ENCODE measurements at places on chromosomes 2 and 18.
A peak's percentile ranks its signal among the peaks of the same experiment; 100 is the strongest.

DNA sequence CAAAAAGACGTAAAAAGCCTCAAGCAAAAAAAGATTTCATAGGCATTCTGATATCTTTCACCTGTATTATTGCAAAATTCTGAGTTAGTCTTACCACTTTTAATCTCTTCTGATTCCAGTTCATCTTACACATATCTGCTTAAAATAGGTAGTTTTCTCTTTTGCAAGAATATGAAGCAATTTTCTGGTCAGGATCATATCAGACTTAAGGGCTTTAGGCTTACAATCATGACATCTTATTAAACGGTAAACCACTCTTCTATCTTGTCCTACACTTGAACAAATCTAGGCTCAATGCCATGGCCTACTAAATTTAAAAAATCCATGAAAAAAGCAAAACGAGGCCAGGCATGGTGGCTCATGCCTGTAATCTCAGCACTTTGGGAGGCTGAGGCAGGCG is 50.1 kb upstream of the GAREM1 start:
- DNase-seq: no peak

- DNase-seq: no peak
Observed at GRCh38 chr2:46135958-46136357, 161.2 kb upstream of the EPAS1 start.

- DNase-seq: no peak
Observed at GRCh38 chr2:207091176-207091575, 74.6 kb downstream of the KLF7 start.

- DNase-seq: no peak
Observed at GRCh38 chr2:186664385-186665043, 29.3 kb upstream of the FAM171B start.

DNA sequence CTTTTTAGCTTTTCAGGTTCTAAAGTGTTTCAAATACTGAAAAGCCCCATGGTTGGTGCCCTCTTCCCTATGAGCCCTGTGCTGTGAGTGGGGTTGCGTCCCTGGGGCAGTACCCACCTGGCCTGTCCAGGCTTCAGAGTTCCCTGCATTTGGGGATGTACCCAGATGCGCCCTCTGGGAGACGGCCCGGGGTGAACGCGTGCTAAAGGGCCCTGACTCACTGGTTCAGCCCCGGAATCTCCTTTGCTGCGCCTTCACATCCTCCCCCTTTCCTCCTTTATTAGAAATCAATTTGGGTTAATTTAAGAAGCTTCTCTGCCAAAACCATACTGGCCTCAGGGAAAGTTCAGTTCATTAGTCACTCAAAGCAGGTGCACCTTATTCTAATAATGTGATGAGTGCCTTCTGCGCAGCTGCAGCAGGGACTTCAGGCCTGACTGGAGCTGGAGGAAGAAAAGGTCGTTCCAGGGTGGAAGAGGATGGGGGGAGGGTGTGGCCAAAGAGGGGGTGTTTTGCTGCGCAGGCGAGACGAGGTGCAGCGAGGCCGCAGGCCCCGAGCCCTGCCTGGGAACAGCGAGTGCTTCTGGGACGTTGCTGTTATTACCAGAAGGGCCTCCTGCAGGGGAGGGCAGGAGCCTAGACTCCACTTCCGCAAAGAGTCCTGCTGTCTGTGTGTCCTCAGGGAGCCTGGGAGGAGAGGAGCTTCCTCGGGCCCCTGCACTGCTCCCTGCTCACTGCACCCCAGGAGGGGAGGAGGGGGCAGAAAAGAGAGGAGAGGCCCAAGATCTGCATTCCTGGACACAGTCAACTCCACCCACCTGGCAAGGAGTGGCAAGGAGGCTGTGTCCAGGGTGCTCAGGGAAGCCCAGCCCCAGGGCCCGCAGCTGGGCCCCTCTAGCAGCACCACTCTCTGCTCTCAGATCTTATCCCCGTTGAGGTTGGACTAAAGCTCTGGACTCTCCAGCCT is 223.2 kb upstream of the PXDN start:
- DNase-seq: no peak

DNA sequence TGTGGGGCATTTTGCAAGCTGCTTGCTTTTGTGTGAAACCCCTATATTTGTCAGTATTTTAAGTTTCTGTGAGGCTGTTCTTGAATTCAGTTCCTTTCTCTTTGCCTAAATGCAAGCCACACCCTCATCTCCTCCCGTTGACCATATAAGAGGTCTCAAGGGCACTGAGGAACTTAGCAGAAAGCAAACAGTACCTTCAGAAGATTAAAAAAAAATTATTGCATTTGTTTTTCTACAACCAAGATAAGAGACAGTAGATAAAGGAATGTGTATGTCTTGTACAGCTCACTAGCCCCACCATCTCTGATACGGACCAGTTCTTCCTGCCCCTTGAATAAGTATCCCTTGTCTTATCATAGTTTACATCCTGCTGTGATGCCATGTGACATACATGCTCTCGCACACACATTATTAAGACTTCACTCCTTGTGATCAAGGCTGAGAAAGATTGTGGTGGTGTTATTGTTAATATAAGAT is 64.2 kb downstream of the NPAS2 start:
- DNase-seq: no peak

DNA sequence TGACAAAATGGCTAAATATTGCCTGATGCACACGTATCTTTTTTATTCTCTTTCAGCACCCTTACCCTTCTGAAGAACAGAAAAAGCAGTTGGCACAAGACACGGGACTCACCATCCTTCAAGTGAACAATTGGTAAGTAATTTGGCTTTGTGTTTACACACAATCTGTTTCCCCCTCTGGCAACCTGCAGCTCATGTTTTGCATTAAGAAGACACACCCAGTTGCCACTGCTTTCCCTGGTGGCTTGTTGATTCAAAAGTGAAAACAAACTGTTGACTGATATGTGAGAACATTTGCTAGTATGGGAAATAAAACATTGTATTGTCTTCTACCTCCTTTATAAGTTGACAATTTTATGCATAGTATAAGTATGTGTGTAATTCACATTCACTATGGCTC is 113.0 kb downstream of the MEIS1 start:
- DNase-seq: no peak

DNA sequence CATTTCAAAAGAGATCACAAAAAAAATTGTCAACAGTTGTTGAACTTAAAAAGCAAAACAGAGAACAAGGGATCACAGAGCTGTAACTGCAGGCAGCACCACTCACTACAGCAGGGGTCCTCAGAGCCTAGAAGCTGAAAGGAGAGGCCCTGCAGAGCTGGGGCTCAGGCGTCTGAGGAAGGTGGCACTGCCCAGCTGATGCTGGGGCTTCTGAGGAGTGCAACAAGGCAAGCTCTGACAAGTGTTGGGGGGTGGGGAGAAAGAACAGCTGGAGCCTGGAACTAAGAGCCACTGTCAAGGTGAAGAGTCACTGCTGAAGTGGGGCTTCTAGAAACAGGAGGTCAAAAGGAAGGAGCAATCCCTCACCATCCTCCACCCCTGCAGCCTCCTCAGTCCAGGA is 46.2 kb downstream of the FTCDNL1 start:
- DNase-seq: no peak

- DNase-seq: no peak
Observed at GRCh38 chr2:220000080-220000479, 372.6 kb downstream of the SLC4A3 start.

DNA sequence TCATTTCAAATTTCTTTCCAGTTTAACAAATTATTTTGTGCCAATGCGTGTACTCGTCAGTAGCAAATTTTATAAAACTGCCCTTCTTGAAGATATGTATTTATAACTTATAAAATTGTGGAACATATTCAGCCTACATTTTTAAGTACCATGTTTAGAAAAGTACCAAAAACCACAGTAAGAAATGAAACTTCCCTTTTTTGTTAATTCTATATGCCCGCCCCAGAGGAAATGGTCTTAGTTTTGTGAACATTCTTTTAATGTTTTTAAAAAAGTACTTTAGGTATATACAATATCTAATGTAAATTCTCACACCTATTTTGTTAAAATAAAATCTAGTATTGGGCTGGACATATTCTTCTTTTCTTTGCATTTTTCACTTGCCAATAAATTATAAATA is 1.2 kb downstream of the UGT1A9 start:
- DNase-seq: no peak

GRCh38 chr2:88698498-88699233 is 7.2 kb downstream of the RPIA start:
- no peak for DNase-seq

- DNase-seq: no peak
Observed at GRCh38 chr18:39574897-39575296, 2009.3 kb upstream of the CELF4 start.

GRCh38 chr2:113211226-113212105 is 37.7 kb downstream of the PSD4 start:
- DNase-seq: peak; percentile 34

GRCh38 chr2:224934526-224935188 is 107.6 kb downstream of the DOCK10 start:
- no peak for DNase-seq

- DNase-seq: peak; percentile 11
Observed at GRCh38 chr2:227106845-227107759, 56.9 kb downstream of the COL4A4 start.

GRCh38 chr18:35732162-35732561 is 150.6 kb downstream of the GALNT1 start:
- DNase-seq: no peak

GRCh38 chr18:79545736-79546171 is 133.8 kb upstream of the CTDP1 start:
- DNase-seq: no peak

DNA sequence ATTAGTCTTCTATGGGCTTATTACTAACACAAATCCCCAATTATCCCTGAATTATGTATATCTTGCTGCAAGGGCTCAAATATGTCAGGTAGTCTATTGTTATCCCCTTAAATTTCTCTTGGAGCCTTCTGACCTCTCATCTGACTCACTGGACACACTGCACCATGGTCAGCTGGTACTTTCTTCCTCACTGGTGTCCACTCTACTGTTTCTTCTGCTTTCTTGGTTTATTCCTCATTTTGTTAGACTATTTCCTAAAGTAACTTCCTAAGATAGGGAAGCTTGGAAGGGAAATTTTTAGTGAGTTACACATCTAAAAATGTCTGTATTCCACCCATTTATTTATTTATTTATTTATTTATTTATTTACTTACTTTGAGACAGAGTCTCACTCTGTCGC is 26.5 kb downstream of the WDR35 start:
- DNase-seq: no peak

DNA sequence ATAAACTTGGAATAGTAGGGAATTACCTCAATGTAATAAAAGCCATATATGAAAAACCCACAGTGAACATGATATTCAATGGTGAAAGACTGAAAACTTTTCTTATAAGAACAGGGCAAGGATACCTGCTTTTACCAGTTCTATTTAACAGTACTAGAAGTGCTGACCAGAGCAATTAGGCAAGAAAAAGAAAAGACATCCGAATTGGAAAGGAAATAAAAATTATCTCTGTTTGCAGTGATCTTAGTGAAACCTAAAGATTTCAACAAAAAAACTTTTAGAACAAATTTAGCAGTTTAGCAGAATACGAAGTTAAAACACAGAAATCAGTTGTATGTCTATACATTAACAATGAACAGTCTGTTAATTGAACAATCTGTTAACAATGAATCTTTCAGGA is 69.1 kb downstream of the MIB1 start:
- DNase-seq: no peak

Measured in BJ (cell line).